ENCODE measurements at places on chromosomes 16 and 17.
A peak's percentile ranks its signal among the peaks of the same experiment; 100 is the strongest.

GRCh38 chr16:30971298-30971697 lies 13.7 kb upstream of the HSD3B7 start:
- no peak for DNase-seq

DNA sequence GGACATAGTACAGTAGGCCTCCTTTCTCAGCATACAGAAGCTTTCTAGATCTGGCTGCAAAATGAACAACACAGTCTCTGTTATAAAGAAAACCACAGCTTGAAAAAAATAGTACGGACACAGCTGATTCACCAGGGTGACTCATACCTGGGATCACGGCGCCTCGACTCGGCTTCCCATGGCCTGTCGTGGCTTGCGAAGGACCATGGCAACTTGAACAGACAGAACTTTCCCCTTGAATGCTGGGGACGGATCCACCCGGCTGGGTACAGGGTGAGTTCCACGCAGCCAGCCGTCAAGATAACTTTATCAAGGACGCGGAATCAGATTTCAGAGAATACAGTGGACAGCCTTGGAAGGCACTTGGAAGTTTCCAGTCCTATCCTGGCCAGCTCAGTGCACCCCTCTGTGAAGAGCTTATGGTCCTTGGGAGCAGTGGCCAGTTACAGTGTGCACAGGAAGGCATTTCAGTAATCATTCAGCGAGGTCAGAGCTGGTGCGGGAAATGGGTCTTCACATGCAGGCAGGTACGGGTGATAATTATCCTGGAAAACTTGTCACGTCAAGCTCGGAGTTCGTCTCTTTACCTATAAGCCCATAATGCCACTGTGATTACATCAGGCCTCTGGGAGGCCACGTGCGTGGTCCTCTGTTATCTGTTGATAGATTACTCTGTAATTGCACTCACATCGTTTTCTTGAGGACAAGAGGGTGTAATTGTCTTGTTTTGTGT lies 57.9 kb upstream of the MAF start:
- DNase-seq: no peak

DNA sequence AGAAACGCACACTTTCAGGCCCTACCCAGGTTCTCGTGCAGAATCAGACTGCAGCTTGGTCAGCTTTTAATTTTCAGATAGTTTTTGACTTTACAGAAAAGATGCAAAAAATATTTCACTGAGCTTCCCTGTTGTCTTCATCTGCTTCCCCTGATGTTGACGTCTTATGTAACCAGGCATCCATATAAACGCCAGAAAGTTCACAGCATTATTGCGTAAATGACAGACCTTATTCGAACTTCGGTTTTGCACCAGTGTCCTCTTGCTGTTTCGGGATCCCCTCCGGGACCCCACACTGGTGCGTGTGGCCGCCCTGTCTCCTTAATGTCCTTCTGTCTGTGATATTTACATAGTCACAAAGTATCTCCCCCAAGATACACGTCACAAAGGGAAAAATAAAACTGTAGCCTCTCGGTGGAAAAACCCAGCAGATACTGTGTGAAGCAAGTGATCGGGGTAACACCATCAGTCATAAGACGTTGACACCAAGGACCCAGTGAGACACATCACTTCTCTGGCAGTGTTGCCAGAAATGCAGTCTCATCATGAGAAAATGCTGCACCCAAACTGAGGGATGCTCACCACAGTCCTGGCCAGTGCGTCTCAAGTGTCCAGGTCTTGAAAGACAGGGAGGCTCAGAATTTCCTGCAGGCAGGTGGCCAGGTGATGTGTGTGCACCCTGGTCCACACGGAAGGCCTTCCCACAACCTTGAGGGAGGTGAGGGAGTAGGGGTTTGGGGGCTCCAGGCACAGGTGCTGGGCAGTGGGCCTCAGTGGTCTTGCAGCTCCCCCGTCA lies 4.3 kb downstream of the BANP start:
- DNase-seq: no peak

DNA sequence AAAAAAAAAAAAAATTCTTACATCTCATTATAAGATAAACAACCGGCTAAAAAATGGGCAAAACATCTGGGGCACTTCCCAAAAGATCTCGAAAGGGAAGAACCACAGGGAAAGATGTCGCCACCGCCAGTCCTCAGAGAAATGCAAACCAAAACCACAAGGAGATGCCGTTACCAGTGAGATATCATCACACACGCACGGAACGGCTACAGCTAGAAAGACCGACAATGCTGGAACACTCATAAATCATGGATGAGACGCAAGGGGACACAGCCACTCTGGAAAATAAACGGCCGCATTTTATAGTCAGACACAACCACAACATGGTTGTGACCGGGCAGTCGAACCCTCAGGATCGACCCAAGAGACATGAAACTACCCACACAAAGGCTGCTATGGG lies 24.5 kb downstream of the WDR45B start:
- DNase-seq: no peak

- DNase-seq: no peak
Observed at GRCh38 chr17:81902023-81902652, at the start of gene NPB. TSS of gene NPB (plus strand) at chr17:81902238. CDS start at chr17:81902278, 40 bp downstream.

DNA sequence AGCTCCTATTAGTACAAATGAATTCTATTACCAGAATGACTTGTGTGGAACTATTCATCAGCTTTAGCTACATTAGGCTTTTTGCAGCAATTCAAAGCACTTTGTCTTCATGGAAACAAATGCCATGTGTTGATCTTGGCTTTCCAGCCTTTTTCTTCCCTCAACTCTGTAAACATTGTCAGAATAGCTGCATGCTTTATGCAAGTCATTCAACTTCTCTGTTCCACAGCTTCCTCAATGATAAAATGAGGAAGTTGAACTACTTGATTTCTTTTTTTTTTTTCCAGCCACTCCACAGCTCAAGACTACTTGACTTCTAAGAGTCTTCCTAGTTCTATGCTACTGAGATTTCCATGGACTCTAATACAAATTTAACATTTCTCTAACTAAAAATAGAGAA lies 41.1 kb downstream of the KIAA0753 start:
- no peak for DNase-seq

DNA sequence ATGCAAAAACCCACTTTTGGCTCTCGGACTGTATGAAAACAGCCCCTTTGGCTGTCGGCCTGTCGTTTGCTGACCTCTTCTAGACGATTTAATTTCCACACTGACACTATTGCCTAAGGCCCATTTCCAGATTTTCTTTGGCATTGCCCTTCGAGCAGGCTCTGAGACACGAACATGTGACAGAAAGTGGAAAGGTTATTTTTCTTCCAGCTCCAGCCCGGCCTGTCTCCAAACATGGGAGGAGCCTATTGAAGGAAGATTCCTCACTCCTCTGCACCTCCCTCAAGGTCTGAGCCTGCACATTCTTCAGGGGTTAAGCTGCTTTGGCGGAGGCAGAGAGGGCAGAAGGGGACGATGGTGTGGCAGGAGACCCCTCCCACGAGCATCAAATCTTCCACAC lies 85.9 kb upstream of the FOXF1 start:
- DNase-seq: no peak

DNA sequence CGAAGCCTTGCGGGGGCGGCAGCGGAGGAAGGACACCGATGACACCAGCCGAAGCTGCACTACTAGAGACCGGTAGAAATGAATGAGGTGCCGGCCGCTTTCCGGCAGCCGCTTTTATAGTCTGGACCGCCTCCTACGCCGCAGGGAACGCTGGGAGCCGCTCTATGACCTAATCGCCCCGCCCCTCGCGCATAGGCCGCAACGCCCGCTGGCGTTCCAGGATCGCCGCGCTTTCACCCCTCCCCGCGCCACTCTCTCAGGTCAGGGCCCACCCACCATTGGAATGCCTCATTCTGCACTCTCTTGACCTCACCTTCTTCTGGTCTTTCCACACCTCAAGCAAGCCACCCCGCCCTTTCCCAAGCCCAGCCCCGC lies at the start of gene DDX5:
Gene DDX5, minus strand, starts transcription at position 89 of the 375 bp plus-strand sequence. CDS start 170 bp downstream, outside the sequence.
- DNase-seq: peak; percentile 96

Data from COR-L47 (cell line).